ENCODE measurements at places on chromosomes 16 and 17. TPM values are rescaled to one million over a fixed set of nuclear protein-coding genes. Genes with fewer than 3 reads are reported as not detected.

LGALS9C gene
- total RNA-seq, result not detected

GRCh38 chr17:16878606-16879005 lies 93.3 kb downstream of the TNFRSF13B start:
- no peak for DNase-seq

KRT27 gene
- not detected for total RNA-seq

DNA sequence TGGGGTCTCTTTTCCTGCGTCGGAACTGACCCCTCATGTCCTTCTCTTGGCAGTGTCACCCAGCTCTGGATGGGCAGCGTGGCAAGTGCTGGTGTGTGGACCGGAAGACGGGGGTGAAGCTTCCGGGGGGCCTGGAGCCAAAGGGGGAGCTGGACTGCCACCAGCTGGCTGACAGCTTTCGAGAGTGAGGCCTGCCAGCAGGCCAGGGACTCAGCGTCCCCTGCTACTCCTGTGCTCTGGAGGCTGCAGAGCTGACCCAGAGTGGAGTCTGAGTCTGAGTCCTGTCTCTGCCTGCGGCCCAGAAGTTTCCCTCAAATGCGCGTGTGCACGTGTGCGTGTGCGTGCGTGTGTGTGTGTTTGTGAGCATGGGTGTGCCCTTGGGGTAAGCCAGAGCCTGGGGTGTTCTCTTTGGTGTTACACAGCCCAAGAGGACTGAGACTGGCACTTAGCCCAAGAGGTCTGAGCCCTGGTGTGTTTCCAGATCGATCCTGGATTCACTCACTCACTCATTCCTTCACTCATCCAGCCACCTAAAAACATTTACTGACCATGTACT lies 13.2 kb downstream of the IGFBP4 start:
- no peak for DNase-seq

DNA sequence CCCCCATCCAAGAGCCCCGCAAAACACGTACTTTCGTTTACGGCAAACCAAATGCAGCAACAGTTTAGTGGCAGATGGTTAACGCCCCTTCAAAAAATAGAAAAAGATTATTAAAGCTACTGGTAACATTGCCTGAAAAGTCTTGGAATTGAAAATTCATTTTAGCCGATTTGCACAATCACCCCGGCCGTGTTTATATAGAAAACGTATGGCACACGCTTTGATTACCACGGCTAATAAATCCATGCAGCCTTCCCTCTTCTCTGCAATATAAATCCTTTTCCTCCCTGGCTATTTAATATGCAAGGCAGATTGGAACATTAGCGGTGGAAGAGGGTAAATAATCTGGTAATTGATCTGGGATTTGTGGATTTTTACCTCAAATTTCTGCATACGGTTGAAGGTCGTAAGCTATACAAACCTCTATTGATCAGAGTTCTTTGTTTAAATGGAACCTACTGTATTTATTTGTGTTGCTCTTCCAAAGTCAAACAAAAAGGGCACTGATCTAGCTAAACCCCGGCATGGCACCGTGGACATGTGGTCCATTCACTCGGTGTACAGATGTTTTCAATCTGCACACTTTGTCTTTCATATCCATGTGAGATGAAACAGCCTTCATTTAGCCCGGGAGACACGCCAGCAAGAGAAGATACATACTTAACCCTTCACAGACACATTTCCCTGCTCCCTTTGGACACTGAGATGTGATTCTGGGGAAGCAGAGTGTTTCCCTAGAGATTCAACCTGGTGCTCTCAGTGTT lies 238.1 kb upstream of the MAF start:
- DNase-seq, result peak; percentile 60

- no peak for DNase-seq
Measured at GRCh38 chr17:34651402-34651811, 72.0 kb downstream of the TMEM132E start.

DNA sequence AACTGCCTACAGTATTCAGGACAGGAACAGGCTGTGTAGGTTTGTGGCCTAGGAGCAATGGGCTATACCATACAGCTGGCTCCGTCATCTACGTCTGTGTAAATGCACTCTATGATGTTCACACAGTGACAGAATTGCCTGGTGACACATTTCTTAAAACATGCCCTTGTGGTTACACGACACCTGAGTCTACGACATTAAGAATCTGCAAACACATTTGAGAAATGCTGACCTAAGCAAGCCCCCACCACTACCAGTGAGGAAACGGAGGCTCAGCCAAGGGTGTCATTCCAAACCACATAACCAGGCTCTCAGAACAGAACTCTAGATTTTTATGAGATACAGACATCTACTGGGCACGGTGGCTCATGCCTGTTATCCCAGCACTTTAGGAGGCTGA lies 23.5 kb downstream of the USP36 start:
- no peak for DNase-seq

MT3 gene
- total RNA-seq, result 1.1 TPM

DNA sequence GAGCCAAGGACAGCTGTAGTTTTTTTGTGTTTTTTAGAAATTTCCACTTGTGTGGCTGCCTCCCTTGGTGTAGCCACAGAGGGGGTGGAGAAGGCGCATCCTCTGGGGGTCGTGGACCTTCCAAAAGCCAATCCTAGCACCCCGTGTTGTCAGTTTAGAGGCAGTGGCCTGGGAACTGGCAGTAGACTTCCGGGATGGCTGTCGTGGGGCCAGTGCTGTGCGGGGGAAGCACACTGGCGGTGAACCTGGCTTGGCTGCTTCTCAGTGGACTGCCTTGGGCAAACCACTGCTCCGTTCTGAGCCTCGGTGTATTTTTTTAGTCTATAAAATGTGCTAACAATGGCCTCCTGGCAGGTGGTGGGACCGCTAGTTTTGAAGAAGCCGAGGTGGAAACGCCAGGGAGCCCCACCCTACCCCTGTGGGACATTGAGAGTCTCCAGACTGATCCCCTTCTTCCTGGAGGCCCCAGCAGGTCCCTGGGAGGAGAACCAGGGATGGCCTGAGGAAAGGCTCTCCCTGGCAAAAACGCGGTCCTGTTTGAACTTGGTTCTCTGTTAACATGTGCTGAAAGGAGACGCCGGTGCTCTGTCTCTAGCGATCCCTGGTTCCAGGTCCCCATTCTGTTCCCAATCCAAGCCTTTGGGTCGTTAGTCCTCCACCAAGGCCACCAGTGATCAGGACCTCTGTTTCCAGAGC lies 125.7 kb downstream of the CMIP start:
- DNase-seq, result no peak

- no peak for DNase-seq
Measured at GRCh38 chr17:353213-353837, 718 bp upstream of the RPH3AL start.

- no peak for DNase-seq
Measured at GRCh38 chr17:82041144-82041814, 3.8 kb upstream of the DCXR start.

DNA sequence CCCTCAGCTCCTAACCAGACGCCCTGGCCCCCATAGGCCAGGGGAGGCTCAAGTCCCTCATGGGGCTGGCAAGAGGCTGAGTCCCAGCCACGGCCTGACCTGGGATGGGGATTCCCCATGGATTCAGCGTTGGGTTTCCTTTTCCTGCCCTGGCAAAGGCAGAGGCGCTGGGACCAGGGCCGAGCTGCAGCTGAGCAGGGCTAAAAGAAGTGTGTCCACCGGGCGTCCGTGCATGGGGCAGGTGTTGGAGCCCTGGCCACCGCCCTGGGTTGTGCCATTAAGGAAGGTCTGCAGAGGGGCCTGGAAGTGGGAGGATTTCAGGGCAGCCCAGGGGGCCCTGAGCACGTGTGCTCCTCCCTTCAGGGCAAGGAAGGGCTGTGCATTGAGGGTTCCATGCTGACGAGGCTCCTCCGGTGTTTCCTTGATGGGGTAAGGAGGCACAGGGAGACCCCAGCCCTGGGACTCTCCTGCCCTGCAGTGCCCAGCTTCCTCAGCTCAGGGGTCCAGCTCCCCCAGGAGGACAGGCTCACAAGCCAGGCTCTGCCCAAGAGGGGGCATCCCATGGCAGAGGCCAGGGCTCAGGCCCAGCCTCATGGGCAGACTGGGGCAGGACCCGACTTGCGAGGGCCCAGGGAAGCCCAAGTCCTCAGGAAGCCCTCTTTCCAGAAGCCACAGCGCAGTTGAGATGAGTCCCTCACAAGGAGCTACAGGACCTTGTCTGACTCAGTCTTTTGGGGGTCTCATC lies 10.1 kb downstream of the TBC1D26 start:
- no peak for DNase-seq

DNA sequence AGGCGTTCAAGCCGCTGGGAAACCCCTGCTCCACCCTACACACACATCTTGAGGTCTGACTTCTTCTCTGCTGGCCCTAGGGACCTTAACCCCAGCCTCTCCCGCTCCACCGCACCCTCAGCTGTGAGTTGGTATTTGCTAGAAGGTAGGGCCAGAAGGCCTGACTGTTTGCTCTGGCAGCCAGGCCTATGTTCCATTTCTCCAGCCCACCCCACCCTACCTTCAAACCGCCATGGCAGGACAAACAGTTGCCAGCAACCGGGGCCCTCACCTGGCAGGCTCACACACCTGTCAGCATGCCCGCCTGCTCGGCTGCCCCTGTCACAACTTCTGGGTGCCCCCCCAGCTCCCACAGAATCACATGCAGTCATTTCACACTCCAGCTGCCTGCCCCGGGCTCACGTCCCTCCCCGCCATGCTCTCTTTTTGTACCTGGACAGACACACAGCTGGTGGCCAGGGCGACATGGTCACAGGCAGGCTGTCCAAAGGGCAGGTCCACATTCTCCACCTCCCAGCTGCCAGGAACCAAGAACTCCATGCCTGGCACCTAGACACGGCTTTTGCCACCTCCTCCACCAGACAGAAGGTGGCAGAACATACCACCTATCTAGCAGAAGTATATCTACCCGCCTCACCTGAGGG lies 2.6 kb upstream of the ATP2A3 start:
- no peak for DNase-seq

CCT6B gene
- 8.3 TPM for total RNA-seq

- DNase-seq, result no peak
Measured at GRCh38 chr17:49357516-49357915, 4.5 kb downstream of the ZNF652 start.

DNA sequence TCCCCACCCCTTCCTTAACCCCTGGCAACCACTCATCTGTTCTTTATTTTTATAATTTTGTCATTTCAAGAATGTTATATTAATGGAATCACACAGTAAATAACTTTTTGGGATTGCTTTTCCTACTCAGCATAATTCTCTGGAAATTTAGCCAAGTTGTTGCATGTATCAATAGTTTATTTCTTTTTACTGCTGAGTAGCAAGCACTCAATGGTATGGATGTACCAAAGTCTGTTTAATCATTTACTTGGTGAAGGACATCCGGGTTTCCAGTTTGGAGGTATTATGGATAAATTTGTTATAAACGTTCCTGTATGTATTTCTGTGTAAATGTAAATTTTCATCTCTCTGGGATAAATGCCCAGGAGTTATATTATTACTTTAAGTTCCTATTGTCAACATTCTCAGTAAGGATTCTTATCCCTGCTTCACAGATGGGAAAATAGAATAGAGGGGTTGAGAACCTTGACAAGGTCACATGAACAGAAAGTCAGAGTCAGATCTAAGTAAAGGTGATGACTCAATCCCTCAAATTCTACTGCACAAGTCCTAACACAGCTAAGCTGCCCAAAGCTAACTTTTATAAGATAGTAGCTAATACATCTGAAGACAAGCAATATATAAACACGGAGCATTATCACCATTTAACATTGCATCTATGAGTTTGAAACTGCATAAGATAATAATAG lies 62.4 kb upstream of the MTMR4 start:
- no peak for DNase-seq

GRCh38 chr16:65312795-65313194 lies 190.9 kb upstream of the CDH11 start:
- no peak for DNase-seq

EPX gene
- total RNA-seq, result 0.11 TPM

Data from urinary bladder (tissue), 4 donors.